ENCODE measurements at places on chromosomes 13 and 19.

DNA sequence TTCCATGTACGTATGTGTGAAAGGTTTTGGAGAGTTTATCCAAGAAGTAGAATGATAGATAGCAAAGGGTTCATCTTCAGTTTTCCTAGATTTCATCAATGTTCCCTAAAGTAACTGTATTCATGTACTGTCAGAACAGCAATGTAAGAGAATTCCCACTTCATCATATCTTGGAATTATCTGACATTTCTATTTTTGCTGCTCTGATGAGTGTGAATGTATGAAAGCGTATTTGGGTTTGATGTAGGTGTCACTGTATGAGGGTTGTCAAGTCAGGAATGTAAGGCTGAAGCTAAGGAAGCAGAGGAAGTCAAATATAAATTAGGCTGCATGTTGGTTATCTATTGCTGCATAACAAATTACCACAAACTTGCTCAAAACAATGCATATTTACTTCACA, 7.2 kb upstream of the KATNAL1 start:
- DNase-seq = no peak

GRCh38 chr19:42521346-42522030, 6.8 kb downstream of the CEACAM1 start:
- DNase-seq = no peak

DNA sequence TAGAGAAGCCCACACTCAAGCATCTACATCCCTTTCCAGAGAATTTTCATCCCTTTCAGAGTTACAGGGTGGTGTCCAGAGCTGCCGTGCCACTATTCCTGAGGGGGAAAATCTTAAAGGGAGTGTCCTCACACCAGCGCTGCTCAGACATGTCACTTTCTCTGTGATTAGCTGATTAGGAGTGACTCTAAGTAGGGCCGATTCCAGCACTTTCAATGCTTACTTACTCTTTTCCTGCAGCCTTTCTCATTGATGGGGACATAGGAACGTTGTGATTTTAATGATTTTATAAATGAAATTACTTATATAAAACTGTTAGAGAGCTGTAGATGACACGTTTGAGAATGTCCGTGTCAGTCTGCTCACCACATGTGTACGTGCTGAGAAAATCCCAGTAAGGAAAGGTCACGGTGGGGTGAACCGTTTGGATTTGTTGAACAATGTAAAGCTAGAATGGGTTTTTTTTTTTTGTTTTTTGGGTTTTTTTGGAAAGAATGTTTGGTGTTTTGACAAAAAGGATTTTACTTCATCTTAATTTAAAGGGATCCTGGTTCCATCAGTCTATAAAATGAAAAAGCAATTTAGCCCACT, 56.6 kb upstream of the SPATA13 start:
- no peak for DNase-seq

GRCh38 chr13:45280011-45280410, 61.0 kb downstream of the TPT1 start:
- DNase-seq = no peak

DNA sequence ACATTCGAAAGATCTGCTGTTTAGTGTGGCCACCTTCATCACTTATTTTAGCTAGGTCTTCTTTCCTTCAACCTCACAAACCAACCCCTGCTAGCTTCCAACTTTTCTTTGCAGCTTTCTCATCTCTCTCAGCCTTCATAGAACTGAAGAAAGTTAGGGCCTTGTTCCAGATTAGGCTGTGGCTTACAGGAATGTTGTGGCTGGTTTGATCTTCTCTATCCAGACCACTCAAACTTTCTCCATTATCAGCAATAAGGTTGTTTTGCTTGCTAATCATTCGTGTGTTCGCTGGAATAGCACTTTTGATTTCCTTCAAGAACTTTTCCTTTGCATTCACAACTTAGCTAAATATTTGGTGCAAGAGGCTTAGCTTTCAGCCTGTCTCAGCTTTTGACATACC, 44.7 kb downstream of the CARS2 start:
- DNase-seq = no peak

DNA sequence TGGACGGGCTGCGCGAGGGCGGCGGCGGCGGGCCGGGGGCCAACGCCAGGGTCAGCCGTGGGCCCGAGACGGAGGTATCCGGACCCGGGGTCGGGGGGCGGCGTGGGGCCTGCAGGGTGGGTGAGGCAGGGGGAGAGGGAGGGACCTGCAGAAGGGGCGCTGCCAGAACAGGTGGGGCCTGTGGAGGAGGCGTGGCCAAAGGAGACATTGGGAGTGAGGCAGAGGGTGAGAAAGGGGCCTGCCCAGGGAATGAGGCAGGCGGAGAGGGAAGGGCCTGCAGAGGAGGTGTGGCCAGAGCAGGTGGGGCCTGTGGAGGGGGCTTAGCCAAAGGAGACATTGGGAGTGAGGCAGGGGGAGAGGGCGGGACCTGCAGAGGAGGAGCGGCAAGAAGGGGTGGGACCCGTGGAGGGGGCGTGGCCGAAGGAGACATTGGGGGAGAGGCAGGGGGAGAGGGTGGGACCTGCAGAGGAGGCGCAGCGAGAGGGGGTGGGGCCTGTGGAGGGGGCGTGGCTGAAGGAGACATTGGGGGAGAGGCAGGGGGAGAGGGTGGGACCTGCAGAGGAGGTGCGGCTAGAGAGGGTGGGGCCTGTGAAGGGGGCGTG, 4.2 kb downstream of the PRR36 start:
- peak; percentile 61 for DNase-seq

GRCh38 chr13:63367522-63368198, 1952.0 kb upstream of the PCDH20 start:
- no peak for DNase-seq

Data from activated naive CD4-positive, alpha-beta T cell treated with anti-CD3 and anti-CD28 coated beads for 36 hours (primary cell).